ENCODE measurements at places on chromosomes 5 and 9. TPM values are rescaled to one million over a fixed set of nuclear protein-coding genes. Genes with fewer than 3 reads are reported as not detected.

DNA sequence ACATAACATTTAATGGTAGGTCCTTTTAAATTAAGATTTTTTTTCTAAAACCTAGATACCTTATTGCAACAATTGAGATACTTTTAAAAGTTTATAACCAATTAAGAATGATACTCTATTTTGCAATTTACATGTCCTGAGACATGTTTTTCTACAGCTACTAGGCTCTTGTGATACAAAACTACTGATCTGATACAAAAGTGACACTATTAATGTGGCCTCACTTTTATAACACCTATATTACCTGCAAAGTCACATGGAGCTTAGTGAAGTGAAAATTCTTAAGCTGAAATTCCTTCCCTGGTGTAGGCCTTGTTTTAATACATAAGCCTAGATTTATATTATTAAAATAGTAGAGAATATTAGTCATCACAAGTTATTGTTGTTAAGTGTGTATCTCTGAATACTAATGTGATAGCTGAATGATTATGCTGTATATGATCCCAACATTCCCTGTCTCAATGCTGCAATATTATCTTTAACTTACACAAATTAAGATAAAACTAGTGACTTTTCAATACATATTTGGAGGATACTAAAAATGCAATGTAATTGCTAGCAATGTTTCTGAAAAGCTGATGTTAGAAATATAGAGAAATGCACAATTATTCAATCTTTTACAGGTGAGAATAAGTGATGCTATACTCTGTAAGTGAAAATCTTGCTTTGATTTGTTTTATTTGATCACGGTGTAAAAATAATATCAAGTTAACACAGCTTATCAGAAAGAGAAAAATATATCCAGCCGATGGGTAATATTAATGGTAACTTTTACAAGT, 2.6 kb downstream of the NFIB start:
- no peaks in the 10 kb centered on the region for H3K36me3 ChIP-seq
- H3K4me3 ChIP-seq: peak overlapping the region; percentile 80
- peaks cover 24% of the 10 kb centered on the region for H3K4me1 ChIP-seq
- H3K27me3 ChIP-seq: no peaks in the 10 kb centered on the region
- H3K27ac ChIP-seq: no peak overlapping the region
- no peak for DNase-seq

GRCh38 chr5:1747803-1748085, 51.9 kb downstream of the MRPL36 start:
- no peaks in the 10 kb centered on the region for H3K4me1 ChIP-seq
- no peaks in the 10 kb centered on the region for H3K36me3 ChIP-seq
- no peak for DNase-seq
- H3K27ac ChIP-seq: no peak overlapping the region
- H3K27me3 ChIP-seq: peaks cover 6% of the 10 kb centered on the region
- no peak overlapping the region for H3K4me3 ChIP-seq

- H3K27me3 ChIP-seq: 0 out of 3 replicates have a peak, but pooled peaks cover 2% of the 10 kb centered on the region
- H3K36me3 ChIP-seq: no peaks in the 10 kb centered on the region
- no peak overlapping the region for H3K4me3 ChIP-seq
- no peaks in the 10 kb centered on the region for H3K4me1 ChIP-seq
- H3K27ac ChIP-seq: no peak overlapping the region
Measured at GRCh38 chr5:107474716-107475489, 195.8 kb downstream of the EFNA5 start.

GRCh38 chr9:31854187-31854586, 530.3 kb upstream of the ACO1 start:
- H3K4me1 ChIP-seq: peaks cover 12% of the 10 kb centered on the region
- H3K27me3 ChIP-seq: no peaks in the 10 kb centered on the region
- H3K36me3 ChIP-seq: peaks cover 4% of the 10 kb centered on the region
- no peak overlapping the region for H3K27ac ChIP-seq
- DNase-seq: no peak

DNA sequence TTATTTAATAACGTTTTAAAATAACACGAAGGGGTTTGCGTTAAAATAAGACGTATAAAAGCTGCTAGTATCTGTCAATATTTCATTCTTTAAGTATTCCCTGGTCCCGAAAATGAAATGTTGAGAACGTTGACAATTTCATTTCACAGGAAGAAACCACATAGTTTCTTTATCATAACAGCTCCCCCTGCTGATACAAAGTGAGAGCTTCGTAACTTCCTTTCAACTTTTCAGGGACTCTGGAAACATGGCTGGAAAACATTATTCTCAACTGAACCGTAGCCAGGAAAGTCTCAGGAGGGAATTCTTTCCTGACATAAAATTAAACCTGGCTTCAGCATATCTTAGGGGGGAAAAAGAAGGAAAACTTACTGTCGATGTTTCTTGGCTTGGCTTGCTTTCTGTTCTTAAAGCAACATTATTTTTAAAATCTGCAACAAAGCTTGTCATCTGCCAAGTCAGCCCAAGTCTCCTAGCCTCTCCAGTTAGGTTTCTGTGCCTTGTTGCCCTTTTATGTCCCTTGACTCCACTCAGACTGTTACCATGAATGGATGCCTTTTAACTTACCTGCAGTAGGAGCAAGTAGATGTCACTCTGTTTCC, 122.9 kb upstream of the DAB2 start:
- no peaks in the 10 kb centered on the region for H3K36me3 ChIP-seq
- no peak overlapping the region for H3K27ac ChIP-seq
- no peaks in the 10 kb centered on the region for H3K4me1 ChIP-seq

DNA sequence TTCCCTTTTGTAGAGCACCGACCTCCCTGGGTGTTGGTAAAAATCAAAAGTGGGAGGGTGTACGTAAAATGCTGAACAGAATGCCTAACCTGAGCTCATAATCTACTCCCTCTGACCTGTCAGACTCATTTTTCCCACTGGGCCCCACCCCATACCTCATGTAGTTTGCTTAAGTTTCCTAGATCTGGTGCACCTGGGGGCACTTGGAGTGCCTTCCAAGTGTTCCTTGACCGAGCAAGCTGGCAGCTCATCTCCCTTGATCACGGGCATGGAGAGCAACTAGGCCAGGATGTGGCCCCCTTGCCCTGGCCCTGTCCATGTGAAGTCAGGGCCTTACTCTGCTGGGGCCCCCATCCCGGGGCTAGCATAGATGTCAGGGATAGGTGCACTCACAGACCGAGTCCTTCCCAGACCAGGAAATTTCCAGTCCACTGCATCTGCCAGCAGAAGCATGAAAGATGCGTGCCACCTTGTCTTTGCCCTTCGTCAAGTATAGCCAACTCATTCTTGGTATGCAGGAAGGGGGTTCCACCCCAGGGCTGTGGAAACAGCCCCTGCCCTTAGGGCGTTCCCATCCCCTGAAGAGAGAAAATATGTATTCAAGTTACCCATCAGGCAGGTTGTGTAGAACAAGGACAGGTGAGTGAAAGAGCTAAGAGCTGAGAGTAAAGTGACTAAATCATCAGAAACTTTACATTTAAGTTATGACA, 41.9 kb downstream of the SLC22A5 start:
- no peaks in the 10 kb centered on the region for H3K27me3 ChIP-seq
- no peaks in the 10 kb centered on the region for H3K36me3 ChIP-seq
- H3K27ac ChIP-seq: peak overlapping the region; percentile 88

The SPATA31A3 gene
- not detected for total RNA-seq

The TAF1L gene
- total RNA-seq: not detected

The SPINK4 gene
- total RNA-seq: 0.53 TPM

Data from HepG2 (cell line).